GM06990 (cell line): ENCODE measurements at places on chromosomes 1 and 21.

GRCh38 chr1:220484135-220484534 lies 43.8 kb upstream of the MARK1 start:
- DNase-seq, result no peak

DNA sequence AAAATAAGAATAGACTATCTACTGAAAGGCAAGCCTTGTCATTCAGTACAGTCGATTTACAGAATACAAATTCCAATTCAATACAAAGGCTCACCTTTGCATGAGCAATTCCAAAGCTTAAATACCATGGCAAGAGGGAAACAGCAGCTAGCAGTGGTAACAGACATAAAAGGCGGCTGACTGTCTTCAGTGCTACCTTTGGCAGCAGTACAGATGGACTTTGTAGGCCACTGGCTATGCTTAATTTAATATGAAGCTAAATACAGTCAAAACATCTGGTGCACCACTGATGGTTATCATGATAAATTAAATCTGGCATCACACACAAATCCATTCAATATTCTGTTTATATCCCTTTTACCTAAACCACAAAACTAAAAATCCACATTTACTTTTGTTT lies 62.4 kb downstream of the RERE start:
- no peak for DNase-seq

GRCh38 chr1:229119876-229120275 lies 151.0 kb upstream of the RAB4A start:
- no peak for DNase-seq

GRCh38 chr1:95440511-95440910 lies 206.5 kb downstream of the RWDD3 start:
- DNase-seq, result no peak

DNA sequence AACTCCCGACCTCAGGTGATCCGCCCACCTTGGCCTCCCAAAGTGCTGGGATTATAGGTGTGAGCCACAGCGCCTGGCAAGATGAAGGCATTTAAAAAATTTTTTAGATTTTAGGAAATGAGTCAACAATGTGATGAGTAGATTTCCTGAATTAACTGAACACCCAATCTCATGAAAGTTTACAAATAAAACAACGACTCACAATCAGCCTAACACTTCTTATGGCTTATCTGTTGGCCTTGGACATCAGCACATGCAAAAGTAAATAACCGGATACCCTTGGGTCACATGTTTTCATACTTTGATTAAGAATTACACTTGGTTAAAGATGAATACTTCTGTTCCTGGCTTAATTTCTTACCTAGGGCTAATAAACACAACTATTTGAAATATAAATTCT lies 3.0 kb downstream of the GNG12 start:
- DNase-seq, result no peak

GRCh38 chr1:202807451-202807925 lies 733 bp downstream of the KDM5B start:
- peak; percentile 51 for DNase-seq

GRCh38 chr1:42450061-42450460 lies 5.8 kb downstream of the ZMYND12 start:
- no peak for DNase-seq

DNA sequence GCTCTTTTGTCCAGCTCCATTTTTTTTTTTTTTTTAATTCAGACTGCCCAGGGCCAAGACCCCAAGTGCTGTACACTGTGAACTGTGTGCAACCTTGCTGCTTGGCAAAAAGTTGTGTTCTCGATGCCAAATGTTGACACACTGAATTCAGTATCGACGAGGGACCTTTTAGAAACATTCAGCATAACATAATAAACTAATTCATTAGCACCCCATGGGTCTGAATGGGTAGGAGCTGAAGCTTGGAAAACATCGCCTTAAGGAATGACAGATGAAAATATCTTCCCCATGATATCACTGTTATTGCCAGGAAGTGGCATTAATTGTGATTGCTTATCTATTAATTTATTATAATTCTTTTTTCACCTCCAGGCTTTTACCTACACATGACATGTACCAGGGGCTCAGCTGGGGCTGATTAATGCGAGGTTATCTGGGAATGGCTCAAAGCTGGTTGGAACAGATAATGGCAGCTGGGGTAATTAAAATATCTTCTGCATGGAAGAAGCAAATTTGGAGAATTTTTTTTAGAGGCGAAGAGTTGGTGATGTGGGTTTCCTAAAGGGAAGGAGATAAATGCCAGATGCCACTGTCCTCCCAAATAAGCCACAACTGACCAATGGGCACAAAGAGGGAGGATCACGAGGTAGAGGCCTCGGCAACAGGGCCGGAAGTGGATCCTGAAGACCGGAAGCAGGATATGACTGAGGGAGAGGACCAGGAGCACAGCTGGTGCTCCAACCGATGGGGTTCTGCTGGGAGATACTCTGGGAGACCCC lies 169.3 kb downstream of the GRIK3 start:
- DNase-seq, result no peak
